ENCODE measurements at places on chromosomes 11 and 22.

DNA sequence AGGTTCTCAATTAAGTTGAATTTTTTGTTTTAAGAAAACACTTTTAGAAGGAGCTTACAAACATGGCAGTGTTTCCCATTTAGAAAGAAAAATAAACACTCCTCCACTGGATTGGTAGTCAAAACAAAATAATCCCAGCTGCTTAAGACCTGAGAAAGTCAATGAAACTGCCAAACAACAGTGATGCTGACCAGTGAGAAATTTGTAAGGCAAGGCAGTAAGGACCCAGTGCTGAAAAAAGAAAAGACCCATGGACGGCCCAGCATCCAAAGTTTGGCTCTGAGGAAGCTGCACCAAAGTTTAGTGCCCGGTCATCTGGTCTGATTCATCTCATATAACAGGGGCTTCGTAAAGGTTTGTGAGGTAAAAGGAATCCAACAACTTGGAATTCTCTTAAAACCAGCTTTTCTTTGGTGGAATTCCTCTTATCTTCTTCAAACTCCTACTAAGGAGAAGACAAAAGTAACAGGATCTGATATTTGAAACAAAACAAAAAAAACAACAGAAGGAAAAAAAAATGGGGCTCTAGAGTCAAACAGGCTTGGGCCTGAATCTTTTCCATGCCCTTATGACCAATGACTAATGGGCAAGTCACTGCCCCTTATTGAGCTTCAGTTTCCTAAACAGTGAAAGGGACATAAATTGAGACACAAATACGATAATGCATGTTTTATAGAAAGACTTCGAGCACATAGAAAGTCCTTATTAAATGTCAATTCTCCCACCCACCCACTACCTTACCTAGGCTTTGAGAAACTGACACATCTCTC, 383.0 kb upstream of the NARS2 start:
- no peak for DNase-seq

GRCh38 chr11:121722431-121723245, 269.9 kb upstream of the SORL1-AS1 start:
- no peak for DNase-seq

DNA sequence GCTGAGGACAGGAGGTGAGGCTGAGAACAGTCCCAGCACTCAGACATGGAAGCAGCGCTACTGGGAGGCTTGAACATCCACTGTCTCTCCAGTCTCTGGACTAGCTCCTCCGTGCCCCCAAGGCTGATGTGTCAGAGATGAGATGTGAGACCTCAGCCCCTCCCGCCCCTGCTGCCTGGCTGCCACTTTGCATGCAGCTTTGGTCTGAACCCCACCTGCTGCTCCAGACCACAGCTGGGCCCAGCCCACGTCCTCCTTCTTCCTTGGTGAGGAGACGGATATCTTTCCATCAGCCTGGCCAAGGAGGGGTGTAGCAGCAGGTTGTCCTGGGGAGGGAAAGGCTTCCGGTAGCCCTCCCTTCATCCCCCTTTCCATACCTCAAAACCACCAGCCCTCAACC, 148.0 kb upstream of the B3GAT1 start:
- no peak for DNase-seq

GRCh38 chr11:69773626-69774353, 1.4 kb downstream of the FGF4 start:
- DNase-seq, result no peak

DNA sequence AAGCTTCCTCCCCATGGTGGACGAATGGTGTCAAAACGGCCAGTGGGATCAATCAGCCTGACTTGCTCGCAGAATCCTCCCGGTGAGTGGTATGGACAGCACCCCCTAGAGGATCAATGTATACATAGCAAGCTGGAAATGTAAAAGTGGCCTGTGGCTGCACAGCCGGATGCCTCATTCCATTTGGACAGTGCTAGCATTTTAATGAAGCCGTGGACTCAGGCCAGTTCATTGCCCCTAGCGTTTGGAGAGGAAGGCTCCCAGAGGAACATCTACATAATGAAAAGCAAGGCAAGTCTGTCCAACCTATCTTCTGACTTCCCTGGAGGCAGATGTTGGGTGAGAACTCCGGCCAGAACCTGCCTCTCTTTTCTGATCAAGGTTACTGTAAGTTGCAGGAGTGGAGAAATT, 942.3 kb downstream of the NTM start:
- peak; percentile 15 for DNase-seq

DNA sequence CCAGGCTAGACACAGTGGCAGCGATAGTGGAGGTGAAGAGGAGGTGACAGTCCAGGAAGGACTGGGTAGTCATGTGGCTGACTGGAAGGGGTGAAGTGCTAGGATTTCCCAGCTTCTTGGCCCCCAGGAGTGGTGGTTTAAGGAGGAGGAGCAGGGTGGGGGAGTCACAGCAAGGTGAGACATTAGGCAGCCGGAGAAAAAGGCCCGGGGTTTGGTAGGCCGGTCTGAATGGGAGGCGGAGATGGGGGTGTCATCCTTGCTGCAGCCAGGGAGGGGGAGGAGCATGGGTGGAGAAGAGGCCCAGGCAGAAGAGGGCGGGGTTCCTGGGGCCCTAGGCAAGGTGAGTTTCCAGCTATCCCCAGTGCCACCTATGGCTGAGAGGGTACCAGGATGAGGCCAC, 6.1 kb downstream of the SIPA1 start:
- DNase-seq, result no peak

- no peak for DNase-seq
Observed at GRCh38 chr11:85718126-85718943, 32.3 kb upstream of the CCDC89 start.

DNA sequence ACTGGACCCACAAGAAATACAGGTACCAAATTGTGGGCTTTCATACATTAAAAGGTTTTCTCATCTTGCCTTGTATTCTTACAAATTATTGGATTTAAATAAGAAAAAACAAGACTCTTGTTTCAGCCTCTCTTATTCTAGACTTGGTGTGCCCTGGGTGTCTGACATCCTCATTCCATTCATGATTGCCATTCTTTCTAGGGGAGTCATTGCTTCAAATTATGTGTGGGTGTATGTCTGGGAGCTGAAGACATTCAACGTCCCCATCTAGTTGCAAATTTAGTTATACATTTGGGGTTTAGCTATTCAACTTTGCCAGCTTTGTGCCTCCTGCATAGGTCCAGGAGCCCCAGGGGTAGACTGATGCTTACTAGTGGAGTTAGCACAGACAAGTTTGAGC, 18.1 kb downstream of the MAML2 start:
- DNase-seq, result no peak

- DNase-seq, result no peak
Observed at GRCh38 chr22:45743687-45744086, 72.1 kb downstream of the ATXN10 start.

DNA sequence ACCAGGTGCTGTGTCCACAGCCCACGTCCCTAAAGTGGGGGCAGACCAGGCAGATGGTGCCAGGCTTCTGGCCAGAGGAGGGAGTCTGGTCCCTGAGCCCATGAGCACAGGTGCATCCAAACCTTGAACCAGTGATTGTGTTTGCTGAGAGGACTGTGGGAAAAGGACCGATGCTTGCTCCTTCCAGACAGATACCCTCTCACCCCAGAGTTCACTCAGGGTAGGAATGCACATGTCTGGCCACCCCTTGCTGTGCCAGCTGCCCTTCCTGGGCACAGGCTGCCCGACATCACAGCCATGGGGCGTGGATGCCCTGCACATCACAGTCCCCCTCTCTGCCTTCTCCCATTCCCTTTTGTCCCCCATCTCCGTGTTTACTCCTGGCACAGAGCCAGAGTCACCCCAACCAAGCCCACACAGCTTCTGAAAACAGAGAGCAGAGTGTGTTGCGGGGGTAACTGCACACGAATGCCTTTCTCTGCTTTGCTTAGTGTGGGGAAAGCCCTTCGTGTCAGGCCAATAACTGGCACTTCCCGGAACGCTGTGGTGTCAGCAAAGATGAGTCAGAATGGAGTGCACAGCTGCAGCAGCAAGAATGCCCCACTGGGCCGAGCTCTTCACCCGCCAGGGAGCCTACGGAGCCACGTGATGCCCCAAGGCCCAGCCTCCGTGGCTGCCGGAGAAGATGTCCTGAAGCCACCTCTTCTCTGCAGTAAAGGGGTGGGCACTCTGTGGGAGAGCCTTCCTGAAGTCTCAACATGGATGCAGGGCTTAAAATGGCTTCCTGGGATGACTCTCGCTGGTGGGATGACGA, 7.6 kb downstream of the CARS1 start:
- peak; percentile 52 for DNase-seq

DNA sequence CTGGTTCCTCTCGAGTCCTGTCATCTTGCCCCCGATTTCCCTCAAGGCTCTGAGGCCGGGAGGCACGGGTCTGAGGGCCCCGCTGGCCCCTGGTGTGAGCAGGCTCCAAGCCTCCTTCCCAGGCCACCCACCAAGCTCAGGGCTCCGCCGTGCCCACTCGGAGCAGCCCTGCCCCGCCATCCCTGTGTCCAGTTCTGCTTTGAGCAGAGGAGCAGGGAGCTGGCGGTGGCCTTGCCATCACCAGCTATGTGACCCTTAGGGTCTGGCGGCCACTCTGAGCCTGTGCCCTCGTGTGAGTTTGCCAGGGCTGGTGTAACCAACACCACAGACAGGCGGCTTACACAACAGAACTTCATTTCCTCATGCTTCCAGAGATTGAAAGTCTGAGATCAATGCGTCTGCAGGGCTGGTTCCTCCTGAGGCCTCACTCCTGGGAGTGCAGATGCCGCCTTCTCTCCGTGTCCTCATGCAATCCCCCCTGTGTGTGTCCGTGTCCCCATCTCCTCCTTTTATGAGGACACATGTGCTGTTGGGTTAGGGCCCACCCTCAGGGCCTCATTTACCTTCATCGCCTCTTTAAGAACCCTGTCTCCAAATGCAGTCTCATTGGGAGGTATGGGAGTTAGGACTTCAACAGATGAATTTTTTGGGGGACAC, 36.5 kb upstream of the CELSR1 start:
- DNase-seq, result no peak

- DNase-seq, result no peak
Observed at GRCh38 chr11:119509969-119510401, 87.0 kb upstream of the THY1 start.

GRCh38 chr11:85021058-85021457, 606.1 kb downstream of the DLG2 start:
- no peak for DNase-seq

DNA sequence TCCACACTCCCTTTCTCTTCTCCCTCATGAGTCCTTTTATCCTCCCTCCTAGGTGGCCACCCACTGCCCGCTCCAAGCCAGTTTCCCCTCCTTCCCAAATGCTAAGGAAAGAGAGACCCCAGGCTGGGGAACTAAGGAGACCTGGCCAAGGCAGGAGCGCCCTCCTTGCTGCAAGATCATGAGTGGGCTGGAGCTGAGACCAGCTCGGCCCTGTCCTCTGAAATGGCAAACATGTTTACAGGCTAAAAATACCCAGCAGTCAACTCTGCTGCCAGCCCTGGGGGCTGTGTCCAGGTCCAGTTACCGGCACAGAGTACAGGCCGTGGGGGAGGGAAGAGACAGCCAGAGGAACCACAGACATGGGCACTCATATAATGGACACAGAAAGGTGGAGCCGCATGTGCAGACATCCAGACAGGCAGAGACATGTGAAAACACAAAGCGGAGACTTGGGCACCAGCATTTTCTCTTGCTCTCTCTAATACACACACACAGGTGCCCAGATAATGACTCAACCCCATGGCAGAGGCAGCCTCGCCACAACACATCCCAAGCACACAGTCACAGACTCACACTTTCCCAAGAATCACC, 1.2 kb upstream of the AHNAK start:
- no peak for DNase-seq

- DNase-seq, result no peak
Observed at GRCh38 chr11:75654314-75654713, 14.5 kb downstream of the MAP6 start.

GRCh38 chr11:65912845-65913244, 6.0 kb downstream of the C11orf68 start:
- no peak for DNase-seq

GRCh38 chr11:59966201-59966600, 2.4 kb downstream of the OOSP4A start:
- no peak for DNase-seq

- DNase-seq, result no peak
Observed at GRCh38 chr22:18996376-18996900, 60.3 kb upstream of the PRODH start.

- no peak for DNase-seq
Observed at GRCh38 chr11:134275534-134276395, at the start of gene GLB1L3. Gene GLB1L3 (plus strand): TSS chr11:134276379. CDS start chr11:134276741, 362 bp downstream.

- DNase-seq, result no peak
Observed at GRCh38 chr11:2166091-2166851, 5.3 kb upstream of the INS start.

DNA sequence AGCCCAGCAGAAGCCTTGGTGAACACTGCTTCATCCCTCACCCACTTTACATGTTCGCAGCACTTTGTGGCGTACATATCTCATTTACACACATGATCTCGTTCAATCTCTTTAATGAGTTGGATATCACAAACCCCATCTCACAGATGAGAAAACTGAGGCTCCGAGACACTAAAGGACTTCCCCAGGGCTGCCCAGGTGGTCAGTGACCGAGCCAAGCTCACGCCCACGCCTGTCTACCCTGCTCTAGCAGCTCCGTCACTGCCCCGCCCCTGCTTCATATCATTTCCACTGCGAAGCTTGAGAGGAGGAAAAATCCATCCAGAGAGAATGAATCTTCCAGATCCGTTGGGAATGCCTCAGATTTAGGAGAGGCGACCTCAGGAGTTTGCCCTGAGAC, 11.8 kb upstream of the DSCAML1 start:
- no peak for DNase-seq

DNA sequence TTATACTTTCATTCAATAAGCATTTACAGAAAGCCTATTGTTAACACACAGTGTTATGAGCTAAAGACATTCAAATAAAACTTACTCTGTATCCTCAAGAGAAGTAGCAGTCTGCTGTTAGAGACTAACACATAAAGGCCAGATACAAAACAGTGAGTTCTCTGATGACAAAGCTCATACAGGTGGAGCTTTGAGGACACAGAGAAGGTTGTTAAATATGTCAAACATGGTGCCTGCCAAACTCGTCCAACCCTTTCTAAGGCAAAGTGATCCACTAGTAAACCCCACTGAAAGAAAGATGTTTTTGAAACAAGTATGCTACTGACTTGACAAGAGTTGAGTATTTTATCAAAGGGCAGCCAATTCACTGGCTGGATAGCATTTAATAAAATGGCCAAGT, 70.1 kb downstream of the C2CD3 start:
- DNase-seq, result no peak

DNA sequence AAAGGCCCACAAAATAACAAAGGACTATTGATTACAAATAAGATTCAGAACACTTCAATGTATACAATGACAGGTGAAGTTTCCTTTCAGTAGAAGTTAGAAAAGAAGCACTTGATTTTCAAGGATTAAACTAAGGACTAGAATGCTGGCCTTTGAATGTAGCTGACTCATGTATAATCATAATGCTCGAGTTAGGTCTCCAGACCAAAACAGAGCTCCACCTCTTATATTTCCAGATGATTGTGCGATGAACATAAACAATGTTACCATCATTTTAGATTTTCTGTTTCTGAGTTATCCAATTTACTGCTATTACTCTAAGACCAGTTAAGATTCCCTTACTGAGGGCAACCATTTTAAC, 40.4 kb upstream of the RAPSN start:
- no peak for DNase-seq

GRCh38 chr22:48241658-48242057, 1479.2 kb downstream of the TBC1D22A start:
- no peak for DNase-seq

- no peak for DNase-seq
Observed at GRCh38 chr11:130246738-130247137, 68.0 kb downstream of the ZBTB44 start.
